EH (cell line): ENCODE measurements at places on chromosomes 2 and 18.

GRCh38 chr18:67068608-67069007 lies 447.9 kb downstream of the DSEL start:
- DNase-seq: no peak

GRCh38 chr2:24179683-24180082 lies 4.8 kb downstream of the FAM228A start:
- no peak for DNase-seq

- no peak for DNase-seq
Measured at GRCh38 chr2:178296394-178297090, 102.2 kb downstream of the OSBPL6 start.

DNA sequence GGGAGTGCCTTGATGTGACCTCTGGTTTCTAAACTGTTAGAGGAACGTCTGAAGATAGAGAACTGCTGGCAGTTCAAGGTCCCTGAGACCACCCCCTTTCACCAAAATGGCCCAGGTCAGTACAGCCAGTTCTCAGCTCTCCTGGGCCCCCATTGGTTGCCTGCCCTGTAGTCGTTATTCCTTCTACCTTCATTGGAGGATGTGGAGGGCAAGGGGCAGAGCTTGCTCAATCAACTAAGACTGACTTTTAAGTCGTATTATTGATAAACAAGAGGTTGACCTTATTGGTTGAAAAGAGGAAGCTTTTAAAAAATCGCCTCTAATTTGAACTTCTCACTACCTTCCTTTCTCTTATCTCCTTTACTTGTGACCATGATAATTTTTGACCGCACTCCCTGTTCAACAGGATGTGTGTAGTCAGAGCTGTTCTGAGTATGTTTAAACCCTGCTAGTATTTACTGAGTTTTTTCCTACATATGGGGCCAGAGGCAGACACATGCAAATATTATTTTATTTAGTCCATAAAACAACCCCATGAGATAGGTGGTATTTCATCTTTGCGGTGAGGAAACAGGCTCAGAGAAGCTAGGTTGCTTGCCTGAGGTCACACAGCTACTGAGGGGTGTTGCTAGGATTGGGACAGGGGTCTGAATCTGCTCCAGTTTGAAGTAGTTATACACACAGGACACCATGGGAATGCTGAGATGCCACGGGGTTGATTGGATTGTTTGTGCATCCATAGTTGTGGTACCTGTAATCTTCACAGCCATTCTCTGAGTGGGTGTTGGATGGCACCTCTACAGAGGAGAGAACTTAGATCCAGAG lies 65.9 kb downstream of the TMEM247 start:
- no peak for DNase-seq
